ENCODE measurements at places on chromosomes 4 and X.

- DNase-seq, result no peak
These were observed 32.7 kb upstream of the TMEM150C start for GRCh38 chr4:82594456-82594855.

GRCh38 chrX:46561824-46562657 is 11.5 kb upstream of the CHST7 start:
- DNase-seq, result no peak

GRCh38 chrX:110568441-110568840 is 209.8 kb downstream of the RTL9 start:
- no peak for DNase-seq

DNA sequence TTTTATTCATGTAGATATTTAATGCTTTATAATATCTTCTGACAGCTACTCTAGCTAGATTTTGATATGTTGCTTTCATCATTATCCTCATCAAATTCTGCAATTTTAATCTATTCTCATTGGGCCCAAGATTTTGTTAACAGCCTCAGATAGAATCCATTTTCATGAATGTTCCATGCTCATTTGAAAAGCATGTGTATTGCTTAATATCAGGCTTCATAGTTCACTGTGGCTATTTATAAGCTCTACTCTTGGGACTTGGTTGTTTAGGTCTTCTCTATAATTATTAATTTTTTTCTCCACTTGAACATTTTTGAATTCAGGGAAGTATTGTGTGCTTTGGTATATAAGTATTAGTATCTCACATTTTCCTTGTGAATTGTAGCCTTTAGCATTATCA is 41.8 kb downstream of the RAB40A start:
- no peak for DNase-seq

- no peak for DNase-seq
These were observed 367.5 kb upstream of the CTSO start for GRCh38 chr4:156321203-156321602.

DNA sequence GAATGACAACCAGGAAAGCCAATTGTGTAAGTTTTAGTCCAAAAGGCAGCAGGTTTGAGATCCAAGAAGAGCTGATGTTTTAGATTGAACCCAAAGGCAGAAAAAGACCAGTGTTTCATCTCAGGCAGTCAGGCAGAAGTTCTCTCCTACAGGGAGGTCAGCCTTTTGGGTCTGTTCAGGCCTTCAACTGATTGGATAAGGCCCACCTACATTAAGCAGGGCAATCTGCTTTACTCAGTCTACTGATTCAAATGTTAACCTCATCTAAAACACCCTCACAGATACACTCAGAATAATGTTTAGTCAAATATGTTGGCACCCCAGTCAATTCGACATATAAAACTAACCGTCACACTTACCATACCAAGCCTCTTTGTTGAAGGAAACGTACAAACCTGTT is 134.2 kb upstream of the NEIL3 start:
- no peak for DNase-seq

DNA sequence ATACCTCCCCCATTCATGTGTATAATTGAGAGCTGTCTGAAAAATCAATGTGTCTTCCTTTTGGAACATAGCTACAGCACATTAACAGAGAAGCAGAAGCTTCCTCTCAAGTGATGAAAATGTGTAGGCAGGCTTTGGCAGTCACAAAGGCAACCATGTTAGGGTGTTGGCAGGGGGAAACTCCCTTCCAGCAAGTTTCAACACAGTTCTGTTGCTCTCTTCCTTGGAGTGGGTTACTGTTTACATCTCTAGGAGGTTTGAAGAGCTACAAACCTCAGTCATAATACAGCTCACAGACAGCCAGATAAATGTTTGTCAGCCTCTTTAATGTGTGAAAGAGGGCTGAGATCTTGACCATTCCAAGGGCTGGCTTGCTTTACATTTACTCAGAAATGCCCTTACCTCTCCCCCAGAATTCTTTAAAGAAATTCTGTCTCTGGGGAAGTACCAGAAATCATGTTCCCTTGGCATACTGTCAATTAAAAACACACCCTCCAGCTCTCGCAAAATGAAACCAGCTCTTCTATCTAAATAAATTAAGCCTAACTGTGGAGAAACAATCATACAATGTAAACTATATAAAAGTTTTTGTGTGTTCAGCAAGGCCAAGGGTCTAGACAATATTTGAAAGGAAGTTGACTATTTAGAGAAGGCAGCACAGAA is 18.9 kb downstream of the ZBTB33 start:
- DNase-seq, result no peak

DNA sequence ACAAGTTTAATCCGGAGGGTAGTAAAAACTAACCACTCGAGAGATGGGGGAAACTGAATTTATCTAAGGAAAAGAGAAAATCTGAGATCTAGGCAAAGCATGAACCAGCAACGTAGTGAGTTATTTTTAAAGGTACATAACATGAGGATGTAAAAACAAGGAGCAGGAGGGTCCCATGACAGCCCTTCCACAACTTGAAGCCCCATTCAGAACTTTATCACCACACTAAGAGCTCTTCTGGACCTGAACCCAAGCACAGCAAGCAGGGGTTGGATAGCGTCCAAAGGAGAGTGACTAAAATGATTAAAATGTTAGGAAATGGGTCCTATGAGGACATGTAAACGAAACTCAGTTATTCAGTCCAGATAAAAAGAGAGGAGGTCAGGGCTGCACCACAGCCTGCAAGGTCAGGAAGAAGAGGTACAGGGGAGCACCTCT is 16.2 kb downstream of the SH3RF1 start:
- no peak for DNase-seq

DNA sequence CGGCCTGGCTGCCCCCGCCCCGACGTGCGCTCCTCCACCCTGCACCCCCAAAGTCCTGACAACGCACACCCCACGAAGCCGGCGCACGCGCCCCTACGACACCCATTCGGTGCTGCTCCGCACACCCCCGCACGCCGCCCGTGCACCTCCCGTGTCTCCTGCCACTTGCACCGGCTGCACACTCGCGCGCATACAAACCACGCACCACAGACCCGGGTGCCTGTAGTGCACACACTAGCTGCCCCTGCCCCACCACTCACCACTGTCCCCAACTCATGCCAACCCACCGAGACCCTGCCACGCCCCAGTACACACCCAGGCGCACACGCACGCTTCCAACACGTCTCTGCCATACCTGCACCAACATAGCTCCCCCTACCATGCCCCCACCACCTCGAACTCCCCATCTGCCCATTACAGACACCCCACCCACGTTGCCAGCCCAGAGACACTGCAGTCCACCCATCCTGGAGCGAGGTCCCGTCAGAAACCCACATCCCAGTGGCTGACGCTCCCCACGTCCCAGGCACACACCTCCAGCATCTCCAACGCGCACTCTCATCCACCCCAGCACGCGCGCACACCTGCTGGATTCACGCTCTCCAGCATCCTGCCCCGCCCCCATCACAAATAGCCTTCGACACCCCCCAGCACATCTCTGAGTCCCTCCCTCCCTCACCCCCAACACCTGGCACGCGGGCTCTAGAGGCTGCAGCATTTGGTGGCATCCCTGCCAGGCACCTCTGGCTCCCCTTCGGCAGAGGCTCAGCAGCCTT is 4.2 kb upstream of the DUSP9 start:
- DNase-seq, result no peak

DNA sequence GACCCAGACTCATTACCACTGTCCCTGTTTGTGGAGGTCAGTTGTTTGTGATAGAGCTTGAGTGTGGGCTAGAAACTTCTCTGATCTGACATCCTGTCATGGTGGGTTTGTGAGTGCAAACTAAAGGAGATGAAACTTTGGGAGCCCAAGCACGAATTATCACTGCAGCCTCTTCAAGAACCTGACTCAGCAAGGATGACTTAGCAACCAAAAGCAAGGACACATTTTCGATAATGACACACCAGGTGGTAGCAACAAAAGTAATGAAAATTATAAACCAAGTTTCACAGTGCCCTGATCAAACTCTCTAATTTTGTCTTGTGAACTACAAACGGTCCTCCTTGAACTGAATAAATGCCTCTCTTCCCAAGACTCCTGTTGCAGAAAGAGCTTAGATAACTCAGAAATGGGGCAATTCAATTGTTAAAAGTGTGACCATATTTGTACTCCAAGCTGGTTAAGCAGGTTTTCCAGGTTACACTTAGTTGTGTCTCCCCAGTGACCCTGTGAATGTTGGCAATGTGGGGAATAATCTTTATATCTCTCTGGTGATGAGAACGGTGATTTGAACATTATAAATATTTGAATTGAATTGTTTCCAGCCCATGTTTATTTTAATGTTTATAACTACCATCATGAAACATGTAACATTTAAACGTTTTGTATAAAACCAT is 52.6 kb upstream of the ATP8A1 start:
- peak; percentile 10 for DNase-seq

GRCh38 chr4:63817196-63817865 is 591.9 kb downstream of the TECRL start:
- DNase-seq, result no peak

DNA sequence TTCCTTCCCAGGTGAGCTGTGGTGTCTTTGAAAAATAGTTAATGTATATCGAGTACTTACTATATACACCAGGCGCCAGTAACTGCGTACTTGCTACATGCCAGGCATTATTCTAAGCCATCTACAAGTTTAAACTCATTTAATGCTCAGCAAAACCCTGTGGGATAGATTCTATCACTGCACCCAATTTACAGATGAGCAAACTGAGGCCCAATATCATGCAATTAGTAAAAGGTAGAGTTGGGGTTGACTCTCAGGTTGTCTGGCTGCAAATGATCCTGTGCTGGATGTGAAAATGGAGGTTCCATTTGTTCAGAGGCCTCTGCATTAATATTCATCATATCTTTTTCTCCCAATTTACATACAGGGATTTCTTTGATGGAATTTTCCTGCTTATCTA is 17.6 kb downstream of the NKX3-2 start:
- no peak for DNase-seq

DNA sequence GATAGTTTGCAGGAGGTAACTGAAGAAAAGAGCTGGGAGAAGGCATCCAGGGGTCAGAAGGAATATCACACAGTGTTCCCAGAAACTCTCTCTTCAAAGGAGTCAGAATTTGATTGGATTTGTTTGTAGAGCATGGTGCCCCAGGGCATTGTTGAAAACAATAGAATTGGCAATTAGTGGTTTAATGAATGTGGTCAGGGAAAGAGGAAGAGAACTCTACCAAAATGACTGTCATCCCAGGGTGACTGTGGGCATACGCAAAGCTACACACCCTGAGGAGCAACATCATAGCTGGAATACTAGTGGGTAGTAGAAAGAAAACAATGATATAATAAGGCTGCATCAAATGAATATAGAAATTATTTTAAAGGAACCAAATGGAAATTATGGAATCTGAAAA is 21.5 kb downstream of the TNIP2 start:
- DNase-seq, result no peak

DNA sequence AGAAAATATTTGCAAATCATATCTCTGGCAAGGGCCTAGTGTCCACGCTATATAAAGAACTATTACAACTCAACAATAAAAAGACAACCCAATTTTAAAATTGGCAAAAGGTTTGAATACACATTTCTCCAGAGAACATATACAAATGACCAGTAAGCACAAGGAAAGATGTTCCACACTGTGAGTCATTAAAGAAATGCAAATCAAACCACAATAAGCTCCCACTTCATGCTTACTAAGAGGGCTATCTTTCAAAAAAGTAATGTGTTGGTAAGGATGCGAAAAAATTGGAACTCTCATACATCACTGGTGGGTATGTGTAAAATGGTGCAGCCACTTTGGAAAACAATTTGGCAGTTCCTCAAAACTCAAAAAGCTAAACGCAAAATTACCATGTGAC is 884.0 kb upstream of the INTU start:
- no peak for DNase-seq

GRCh38 chr4:58205446-58206235 is 1095.5 kb upstream of the IGFBP7 start:
- no peak for DNase-seq

GRCh38 chr4:42445038-42445437 is 47.8 kb downstream of the SHISA3 start:
- DNase-seq, result no peak

DNA sequence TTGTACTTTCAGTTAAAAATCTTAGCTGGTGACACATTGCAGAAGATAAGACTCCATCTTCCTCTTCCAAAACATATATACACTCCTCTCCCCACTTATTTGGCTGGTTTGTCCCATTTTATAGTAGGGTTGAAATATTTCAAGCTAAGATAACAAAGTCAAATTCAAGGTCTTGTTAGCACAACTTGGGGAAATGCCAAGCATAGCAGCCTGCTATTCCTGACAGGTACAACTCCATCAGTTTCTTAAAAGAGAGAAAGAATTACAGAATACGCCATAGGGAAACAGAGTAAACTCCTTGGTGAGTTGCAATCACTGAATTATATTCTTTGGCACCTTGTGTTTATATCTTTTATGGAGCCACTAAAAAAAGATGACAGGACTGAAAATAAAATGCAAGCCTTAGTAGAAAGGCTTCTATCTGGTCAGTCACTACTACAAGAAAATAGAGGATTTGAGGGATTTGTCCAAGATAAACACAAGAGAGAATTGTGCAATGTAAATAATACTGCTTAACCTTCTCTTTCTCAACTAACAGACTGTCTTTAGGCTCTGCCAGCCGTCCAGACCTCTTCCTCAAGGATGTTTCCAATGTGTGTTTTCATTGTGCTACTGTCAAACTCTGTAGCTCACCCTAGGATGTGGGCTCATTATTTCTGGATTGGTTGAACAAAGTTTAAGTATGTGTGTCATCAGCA is 170.3 kb downstream of the VEGFC start:
- no peak for DNase-seq

DNA sequence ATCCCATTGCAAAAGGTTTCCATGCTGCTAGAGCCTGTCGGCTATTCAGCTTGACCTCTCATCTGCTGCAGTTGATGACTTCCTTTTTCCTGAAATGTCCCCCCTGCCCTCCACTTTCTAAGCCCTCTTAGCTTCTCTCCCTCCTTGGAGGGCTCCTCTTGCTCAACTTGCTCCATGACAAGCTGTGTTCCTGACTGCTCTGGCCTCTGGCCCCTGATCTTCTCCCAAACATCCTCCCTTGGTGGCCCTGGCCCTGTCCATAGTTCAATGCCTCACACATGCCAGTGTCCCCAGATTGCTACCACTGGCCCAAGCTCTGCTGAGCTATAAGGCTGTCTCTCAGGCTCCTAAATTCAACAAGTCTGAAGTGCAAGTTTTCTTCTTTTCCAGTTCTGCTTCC is 29.6 kb downstream of the RASL11B start:
- DNase-seq, result no peak

DNA sequence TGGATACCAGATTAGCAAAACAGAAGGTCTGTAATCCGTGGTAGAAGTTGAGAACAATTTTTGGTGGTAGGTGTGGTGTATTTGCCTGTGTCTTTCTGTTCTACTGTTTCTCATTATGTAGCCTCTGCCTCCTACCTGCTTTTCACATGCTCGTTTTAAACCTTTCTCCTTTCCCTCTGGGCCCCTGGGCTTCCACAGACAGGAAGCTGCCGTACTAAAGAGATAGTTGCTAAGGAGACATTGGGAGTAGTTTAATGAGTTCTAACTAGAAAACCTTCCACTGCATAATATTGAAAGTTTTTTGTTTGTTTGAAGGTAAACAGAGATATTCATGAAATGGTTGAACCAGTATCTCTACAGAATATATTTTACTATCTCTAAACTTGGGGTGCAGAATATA is 107.8 kb downstream of the STOX2 start:
- peak; percentile 46 for DNase-seq

- DNase-seq, result no peak
These were observed 12.9 kb upstream of the WDR17 start for GRCh38 chr4:176052744-176053143.
